ENCODE measurements at places on chromosomes 5 and 9. TPM values are rescaled to one million over a fixed set of nuclear protein-coding genes. Genes with fewer than 3 reads are reported as not detected.

Gene IFNK
- total RNA-seq = not detected

Gene C7
- not detected for total RNA-seq

Gene ADGRD2
- total RNA-seq = not detected

Gene TAF1L
- not detected for total RNA-seq

Gene CDH10
- 0.30 TPM for total RNA-seq
